ENCODE measurements at places on chromosomes 4 and X.

DNA sequence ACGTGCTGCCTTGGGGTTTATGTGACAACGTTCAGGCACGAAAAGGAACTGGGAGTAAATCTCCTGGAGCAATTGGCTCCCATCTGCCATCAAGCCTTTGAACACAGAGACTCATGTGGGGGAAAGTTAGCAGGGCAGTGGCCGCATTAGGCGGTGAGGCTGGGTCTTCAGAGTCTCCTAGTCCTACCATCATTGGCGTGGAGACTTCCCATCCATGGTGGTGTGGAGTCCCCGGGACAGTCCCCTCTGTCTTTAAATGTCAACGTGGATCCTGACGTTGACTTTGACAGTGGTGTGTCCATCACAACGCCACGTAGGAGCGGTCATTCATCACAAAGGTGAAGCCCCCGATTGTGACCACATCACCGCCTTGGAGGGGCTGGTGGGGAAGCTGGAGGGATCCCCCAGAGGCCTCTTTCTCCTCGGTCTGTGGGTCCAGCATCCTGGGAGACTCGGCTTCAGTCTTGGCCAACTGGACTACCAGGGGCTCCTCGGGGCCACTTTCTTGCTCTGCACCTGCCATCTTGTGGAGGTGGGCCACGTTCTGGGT lies 21.8 kb downstream of the CRLF2 start:
- no peak for DNase-seq

DNA sequence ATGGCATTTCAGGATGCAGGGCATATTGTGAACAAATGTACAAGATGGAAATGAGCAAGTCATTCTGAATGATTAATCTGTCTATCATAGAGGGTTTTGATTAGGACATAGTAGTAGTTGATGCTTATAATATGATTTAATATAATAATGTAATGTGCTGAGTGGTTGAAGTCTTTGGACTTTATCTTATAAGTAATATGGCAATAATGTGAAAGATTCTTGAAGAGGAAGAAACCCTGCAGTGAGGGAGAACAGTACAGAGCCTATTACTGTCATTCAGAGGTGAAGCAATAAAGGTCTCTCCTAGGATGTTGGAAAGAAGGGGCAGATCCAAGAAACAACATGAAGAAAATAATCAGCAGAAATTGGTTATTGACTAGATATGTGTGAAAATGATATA lies 16.6 kb downstream of the NFKB1 start:
- no peak for DNase-seq

- DNase-seq, result no peak
These were observed 372.3 kb downstream of the SPOCK3 start for GRCh38 chr4:166862032-166862431.

GRCh38 chr4:106095408-106095807 lies 200.1 kb downstream of the NPNT start:
- no peak for DNase-seq

DNA sequence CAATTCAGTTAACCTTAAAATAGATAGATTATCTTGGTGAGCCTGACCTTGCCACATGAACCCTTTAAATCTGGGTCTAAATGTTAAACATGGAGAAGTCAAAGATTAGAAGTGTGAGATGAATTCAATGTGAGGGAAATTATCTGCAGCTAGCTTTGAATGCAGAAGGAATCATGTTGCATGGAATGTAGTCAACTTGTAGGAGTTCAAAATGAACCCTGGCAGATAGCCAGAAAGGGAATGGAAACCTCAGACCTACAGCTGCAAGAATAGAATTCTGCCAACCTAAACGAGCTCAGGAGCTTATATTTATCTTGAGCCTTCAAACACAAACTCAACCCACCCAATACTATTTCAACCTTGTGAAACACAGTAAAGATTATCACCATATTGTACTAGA lies 632.5 kb downstream of the KCTD8 start:
- no peak for DNase-seq

- no peak for DNase-seq
These were observed 137.7 kb upstream of the FAT1 start for GRCh38 chr4:186861317-186861716.

- no peak for DNase-seq
These were observed 47.8 kb downstream of the ZCCHC13 start for GRCh38 chrX:74351760-74352159.

GRCh38 chr4:56512166-56512565 lies 6.6 kb downstream of the ARL9 start:
- no peak for DNase-seq

GRCh38 chrX:1485033-1485432 lies 32.3 kb upstream of the ASMTL start:
- no peak for DNase-seq

DNA sequence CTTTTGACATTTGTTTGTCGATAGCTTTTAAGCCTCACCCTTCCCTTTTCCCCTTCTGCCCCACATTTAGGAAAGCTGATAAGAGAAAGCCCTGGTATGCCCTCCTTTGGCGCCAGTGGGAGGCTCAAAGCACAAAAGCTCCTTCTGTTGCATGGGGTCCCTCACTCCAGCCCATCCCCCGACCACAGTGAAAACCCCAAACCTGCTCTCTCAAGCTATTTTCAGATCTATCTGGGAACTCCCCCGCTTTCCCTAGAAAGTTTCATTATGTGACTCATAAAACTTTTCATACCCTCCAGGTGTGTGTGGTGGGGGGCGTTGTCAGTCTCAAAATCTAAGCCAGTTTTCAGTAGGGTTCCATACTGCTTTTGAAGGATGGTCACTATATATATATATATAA lies 259.0 kb upstream of the PCDH7 start:
- no peak for DNase-seq

- no peak for DNase-seq
These were observed 73.8 kb downstream of the TACR3 start for GRCh38 chr4:103645991-103646390.

DNA sequence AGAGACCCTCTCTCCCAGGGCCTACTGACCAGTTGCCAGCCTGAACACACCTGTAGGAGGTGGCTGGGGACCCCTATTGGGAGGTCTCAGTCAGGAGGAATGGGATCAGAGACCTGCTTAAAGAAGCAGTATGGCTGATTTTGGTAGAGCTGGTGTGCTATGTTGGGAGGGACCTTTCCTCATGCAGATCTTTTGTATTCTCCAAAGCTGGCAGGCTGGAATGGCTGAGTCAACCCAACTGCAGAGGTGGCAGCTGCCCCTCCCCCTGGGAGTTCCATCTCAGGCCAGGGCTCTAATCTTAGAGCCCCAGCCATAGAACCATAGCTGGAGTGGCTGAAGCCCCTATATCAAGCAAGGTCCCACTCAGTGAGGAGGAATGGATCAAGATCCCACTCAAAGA lies 279.3 kb upstream of the BMP3 start:
- DNase-seq, result no peak

GRCh38 chr4:78616046-78616498 lies 64.5 kb downstream of the ANXA3 start:
- DNase-seq, result no peak

- no peak for DNase-seq
These were observed 33.7 kb downstream of the FRMD7 start for GRCh38 chrX:132094164-132094563.

DNA sequence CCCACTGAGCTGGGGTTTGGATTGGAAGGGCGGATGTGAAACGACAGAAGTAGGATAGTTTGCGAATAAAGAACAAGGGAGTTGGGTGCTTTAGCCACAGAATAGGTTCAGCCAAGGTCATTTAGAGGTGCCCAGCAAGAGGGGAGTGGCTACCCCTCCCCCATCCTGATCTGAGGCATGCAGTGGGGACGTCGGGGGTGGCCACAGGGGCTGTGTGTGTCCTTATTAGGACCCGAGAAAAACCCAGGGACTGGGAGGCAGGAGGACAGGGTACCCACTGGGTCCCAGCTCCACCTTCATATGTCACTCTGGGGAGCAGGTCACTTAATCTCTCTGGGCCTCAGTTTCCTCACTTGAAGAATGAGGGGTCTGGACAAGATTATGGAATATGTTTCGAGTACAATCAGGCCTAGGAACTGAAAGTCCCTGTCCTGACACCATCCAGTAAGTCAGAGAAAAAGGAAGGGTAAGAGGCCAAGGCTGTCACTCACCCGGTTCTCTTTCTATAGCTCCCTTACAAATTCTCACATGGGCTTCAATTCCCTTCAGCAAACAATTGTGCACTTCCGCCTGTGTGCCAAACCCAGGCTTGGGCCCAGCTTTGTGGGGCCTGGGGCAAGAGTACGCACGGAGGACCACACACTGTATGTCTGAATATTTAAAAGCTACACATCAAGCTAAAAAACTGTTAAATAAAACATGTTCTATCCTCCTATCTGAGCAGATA lies 4.2 kb upstream of the NYX start:
- no peak for DNase-seq

GRCh38 chr4:3160438-3160837 lies 86.0 kb downstream of the HTT start:
- no peak for DNase-seq

DNA sequence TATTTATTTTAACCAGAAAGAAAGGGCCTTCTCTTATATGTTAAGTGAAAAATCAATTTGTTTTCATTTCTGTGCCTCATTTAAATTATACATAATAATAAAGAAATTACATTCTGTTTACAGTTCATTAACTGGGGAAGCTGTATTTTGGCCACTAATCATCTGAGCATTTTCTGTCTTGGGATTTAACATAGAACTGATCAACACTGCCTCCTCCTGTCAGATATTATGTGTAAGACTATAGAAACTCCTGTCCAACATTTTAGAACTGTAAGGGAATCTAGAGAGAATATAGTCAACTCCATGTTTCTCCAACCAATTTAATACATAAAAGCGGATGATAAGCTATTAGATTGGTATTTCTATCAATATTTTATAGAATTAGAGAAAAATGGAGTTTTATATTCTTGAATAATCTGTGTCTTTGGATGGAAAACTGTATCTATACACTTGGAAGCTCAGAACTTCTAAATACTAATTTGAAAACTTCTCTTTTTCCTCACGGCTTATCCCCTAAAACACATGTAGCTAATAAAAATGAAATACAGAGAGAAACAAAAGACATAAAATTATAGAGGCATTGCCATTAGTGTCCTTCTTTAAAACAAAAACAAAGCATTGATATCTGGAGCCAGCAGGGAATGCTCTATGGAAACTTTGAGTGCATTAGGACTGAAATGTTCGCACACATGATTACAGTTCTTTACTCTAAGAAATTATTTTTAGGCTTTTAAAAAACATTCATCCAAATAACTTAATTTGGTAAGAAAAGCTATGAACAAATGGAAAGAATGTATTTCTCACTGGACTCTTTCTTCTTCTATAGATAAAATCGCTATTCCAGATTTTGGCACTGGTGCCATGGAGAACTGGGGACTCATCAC lies 33.1 kb downstream of the ENPEP start:
- DNase-seq, result no peak

DNA sequence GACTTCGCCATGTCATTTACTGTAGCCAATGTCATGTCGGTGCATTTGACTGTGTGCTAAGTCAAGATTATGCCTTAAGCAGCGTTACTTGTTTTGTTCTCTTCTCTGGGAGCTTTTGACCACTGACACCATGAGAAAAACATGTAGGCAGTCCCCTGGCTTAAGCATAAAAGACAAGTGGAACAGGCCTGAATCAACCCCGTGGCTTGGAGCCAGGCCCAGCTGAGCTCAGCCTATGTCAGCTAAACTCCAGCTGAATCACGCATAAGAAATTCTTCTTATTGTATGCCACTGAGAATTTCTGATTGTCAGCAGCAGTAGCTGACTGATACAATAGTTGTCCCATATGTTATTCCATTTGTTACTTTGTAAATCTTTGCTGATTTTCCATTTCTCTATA lies 261.9 kb downstream of the CBLL2 start:
- no peak for DNase-seq

GRCh38 chr4:23993373-23993772 lies 103.5 kb upstream of the PPARGC1A start:
- no peak for DNase-seq

- DNase-seq, result no peak
These were observed 220.3 kb downstream of the CHIC2 start for GRCh38 chr4:53844133-53844532.

- DNase-seq, result no peak
These were observed 81.4 kb downstream of the CEP44 start for GRCh38 chr4:174365018-174365587.

- no peak for DNase-seq
These were observed 169.1 kb downstream of the GUCY2F start for GRCh38 chrX:109312757-109313156.

DNA sequence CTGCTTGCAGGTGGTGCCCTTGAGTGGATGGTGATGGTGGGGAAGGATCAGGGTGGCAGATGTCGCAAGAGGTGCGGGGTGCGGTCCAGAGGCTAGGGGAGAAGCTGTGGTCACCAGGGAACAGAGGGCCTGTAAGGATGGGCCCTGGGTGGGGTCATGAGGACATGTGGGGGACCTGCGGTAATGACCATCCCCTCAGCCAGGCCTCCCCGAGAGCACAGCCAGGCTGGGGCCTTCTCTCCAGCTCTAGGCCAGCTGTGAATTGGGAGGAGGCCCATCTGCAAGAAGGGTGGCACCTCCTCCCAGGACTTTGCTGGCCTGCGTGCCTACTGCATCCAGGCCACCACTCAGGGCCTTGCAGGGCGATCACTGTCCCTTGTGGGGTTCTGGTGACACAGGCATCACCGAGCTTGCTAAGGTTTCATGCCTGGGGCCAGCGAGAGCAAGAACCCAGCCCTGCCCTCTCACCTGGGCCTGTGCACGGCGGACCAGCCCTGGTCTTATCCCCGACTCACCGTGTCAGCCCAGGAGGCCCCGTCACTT lies 34.1 kb upstream of the MXD4 start:
- DNase-seq, result no peak

- no peak for DNase-seq
These were observed 167.8 kb upstream of the LDB2 start for GRCh38 chr4:17066236-17066635.

- DNase-seq, result no peak
These were observed 39.8 kb downstream of the GPM6A start for GRCh38 chr4:175772170-175772705.

DNA sequence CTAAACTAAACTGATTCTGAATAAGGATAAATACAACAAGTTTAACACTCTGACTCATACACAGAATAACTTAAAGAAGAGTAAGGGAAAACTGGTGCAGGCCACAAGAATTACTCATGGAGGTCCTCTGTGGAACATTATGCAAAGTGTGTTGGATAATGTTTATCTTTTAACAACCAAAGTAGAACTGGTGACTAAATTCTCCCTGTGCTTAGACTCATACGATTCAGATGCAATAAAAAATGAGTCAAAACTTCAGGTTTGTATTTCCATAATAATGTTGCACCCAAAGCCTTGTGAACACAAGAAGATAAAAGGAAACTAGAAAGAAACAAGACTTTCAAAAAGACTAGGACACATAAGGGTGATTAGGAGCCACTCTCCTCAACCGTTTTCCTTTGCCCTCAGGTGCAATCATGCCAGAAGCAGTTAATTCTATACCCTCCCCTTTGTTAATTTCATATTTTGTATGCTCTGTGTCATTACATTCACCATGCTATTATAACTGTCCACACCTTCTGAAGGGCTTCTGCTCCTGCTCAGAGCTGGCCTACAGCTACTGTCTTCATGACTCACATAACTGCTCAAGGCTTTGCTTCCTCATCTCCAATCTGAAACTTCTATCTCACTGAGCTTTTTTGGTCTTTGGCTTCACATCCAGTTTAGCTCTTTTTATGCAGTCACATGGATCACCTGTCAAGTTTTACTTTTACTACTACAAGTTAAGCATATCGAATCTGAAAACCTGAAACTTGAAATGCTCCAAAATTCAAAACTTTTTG lies 60.2 kb downstream of the KCNIP4 start:
- DNase-seq, result no peak

GRCh38 chrX:43735957-43736356 lies 79.9 kb downstream of the MAOA start:
- DNase-seq, result no peak

- no peak for DNase-seq
These were observed 54.0 kb upstream of the PGRMC2 start for GRCh38 chr4:128341634-128342033.

GRCh38 chr4:110742143-110742542 lies 119.3 kb upstream of the PITX2 start:
- no peak for DNase-seq
